Bronchial smooth muscle cell (primary cell): ENCODE measurements at places on chromosomes 1 and 21. TPM values are rescaled to one million over a fixed set of nuclear protein-coding genes. Genes with fewer than 3 reads are reported as not detected.

Gene GBP7
- not detected in 2 replicates for total RNA-seq

Gene DRAXIN
- 0.16 and 0.26 TPM in 2 replicates for total RNA-seq

Gene RHBDL2
- 0.60 and 0.79 TPM in 2 replicates for total RNA-seq

Gene TRIM46
- 3.5 and 5.2 TPM in 2 replicates for total RNA-seq

Gene HSF2BP
- total RNA-seq = 0.77 and 1.6 TPM in 2 replicates

Gene AMY1A
- total RNA-seq = not detected in 2 replicates

Gene TCEANC2
- total RNA-seq = 4.4 and 5.2 TPM in 2 replicates

Gene FTCD
- total RNA-seq = 0.60 and 0.63 TPM in 2 replicates

Gene NPHS2
- not detected in 2 replicates for total RNA-seq

Gene BRDT
- not detected in 2 replicates for total RNA-seq

Gene PRELP
- under 0.01 and 1.1 TPM in 2 replicates for total RNA-seq

Gene TMEM240
- 3.7 and 5.4 TPM in 2 replicates for total RNA-seq

Gene ZYG11A
- 0.60 and 0.63 TPM in 2 replicates for total RNA-seq

Gene FAM177B
- not detected in 2 replicates for total RNA-seq

Gene TFAP2E
- total RNA-seq = 0.16 TPM in 1 of 2 replicates, not detected in the other

Gene NR5A2
- total RNA-seq = under 0.01 TPM in 1 of 2 replicates, not detected in the other

Gene PRR9
- total RNA-seq = not detected in 2 replicates

Gene CD1B
- not detected in 2 replicates for total RNA-seq

Gene ACTL8
- 0.09 and 0.16 TPM in 2 replicates for total RNA-seq

Gene PRDM16
- 0.79 and 1.8 TPM in 2 replicates for total RNA-seq

Gene TBX15
- 0.26 TPM in 1 of 2 replicates, not detected in the other for total RNA-seq

Gene EDARADD
- total RNA-seq = under 0.01 TPM in 1 of 2 replicates, not detected in the other
